NCI-H1105 (cell line): ENCODE measurements at places on chromosomes 6 and 20.
A peak's percentile ranks its signal among the peaks of the same experiment; 100 is the strongest.

- DNase-seq = peak; percentile 11
These were observed 333.5 kb downstream of the RNGTT start for GRCh38 chr6:88629838-88630494.

DNA sequence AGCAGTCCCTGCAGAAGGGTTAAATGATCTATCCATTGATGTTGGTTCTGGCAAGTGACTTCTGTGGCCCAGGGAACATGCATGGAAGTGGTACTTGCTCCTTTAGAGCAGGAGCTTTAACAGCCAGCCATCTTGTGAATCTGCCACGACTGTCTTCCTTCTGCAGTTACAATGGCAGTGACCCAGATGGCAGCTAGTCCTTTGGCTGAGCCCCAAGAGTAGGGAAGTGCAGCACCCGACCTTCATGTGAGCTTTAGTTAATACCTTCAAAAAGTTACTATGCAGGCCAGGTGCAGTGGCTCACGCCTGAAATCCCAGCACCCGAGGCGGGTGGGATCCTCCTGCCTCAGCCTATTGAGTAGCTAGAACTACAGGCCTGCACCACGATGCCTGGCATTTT, 66.4 kb downstream of the POPDC3 start:
- no peak for DNase-seq

GRCh38 chr6:34638834-34639736, 57.5 kb downstream of the ILRUN start:
- no peak for DNase-seq

GRCh38 chr6:71383901-71384489, 95.4 kb downstream of the OGFRL1 start:
- DNase-seq = peak; percentile 13

- DNase-seq = no peak
These were observed 23.3 kb downstream of the EDN3 start for GRCh38 chr20:59323731-59324130.

GRCh38 chr20:51116765-51117686, 94.1 kb upstream of the KCNG1 start:
- no peak for DNase-seq

GRCh38 chr20:49914310-49915117, 815 bp downstream of the SPATA2 start:
- DNase-seq = no peak
